ENCODE measurements at places on chromosomes 12 and 14.

DNA sequence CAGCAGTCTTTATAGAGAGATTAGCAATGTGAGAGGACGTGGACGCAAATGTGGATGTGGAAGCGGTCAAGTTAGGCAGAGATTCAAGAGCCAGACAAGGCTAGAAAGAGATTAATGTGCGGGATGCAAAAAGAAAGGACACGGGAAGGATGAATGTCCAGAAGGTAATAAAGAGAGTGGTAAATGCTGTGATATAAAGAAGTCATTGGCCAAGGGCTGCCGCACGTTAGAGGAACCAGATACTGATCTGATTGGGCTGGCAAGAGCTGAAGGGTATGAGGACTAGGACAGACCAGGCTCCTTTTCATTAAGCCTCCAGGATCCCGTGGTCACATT is 59.5 kb downstream of the DHRS2 start:
- no peak for DNase-seq

GRCh38 chr14:102965971-102966655 is 43.6 kb downstream of the AMN start:
- no peak for DNase-seq

DNA sequence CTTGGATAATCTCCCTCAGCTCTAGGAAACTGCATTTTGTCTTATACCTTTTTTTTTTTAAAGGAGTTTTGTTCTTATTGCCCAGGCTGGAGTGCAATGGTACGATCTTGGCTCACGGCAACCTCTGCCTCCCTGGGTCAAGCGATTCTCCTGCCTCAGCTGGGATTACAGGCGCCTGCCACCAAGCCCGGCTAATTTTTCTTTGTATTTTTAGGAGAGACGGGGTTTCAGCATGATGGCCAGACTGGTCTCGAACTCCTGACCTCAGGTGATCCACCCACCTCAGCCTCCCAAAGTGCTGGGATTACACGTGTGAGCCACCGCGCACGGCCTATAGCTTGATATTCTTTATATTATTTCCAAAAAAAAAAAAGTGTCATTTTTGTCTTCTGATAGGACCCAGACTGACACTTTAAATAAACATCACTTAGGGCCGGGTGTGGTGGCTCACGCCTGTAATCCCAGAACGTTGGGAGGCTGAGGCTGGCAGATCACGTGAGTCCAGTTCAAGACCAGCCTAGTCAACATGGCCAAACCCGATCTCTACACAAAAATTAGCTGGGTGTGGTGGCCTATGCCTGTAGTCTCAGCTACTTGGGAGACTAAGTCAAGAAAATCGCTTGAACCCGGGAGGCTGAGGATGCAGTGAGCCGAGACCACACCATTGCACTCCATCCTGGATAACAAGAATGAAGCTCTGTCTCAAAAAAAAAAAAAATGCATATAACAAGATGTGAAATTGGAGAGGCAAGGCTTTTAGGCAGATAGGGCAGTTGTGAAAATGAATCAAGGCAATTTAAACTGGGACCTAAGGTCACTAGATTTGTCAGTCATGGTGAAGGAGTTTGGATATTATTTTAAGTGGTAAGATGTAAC is 18.4 kb downstream of the SLC2A3 start:
- no peak for DNase-seq

DNA sequence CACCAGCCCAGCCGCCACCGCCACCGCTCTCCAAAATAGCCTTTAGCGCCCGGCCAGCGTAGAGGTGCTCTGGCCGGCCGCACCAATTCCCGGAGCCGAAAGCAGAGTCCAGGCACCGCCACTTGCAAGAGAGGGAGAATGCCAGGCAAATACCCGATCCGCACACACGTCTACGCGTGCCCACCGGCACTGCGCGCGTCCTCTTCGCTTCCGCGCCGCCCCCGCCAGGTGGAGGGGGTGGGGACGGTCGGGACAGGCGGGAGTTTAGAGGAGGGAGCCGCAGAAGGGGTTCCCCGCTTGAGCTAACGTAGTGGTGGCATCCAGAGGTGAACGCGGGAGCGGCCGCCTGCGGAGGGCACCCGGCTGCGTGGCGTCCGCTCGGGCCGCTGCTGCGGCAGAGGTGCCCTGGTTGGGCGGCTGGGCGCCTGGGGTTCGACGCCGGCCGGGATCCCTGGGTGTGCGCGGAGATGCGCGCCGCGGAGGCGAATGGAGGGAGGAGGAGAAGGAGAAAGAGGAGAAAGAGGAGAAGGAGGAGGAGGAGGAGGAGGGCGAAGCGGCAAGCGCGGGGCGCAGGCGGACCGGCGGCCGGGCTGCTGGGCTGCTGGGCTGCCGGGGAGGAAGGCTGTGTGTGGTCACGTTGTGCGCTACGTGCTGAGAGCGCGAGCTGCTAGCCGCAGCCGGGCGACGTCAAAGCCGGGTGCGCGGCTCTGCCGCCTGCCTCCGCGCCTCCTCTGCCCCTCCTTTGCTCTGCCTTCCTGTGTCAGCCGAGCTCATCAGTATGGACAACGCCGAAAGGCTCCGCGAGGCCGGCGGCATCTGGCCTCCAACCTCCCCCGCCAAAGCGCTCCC is at the start of gene MDGA2:
MDGA2 (minus strand) TSS at position 140 of the 849 bp plus-strand sequence.
- DNase-seq: peak; percentile 39

DNA sequence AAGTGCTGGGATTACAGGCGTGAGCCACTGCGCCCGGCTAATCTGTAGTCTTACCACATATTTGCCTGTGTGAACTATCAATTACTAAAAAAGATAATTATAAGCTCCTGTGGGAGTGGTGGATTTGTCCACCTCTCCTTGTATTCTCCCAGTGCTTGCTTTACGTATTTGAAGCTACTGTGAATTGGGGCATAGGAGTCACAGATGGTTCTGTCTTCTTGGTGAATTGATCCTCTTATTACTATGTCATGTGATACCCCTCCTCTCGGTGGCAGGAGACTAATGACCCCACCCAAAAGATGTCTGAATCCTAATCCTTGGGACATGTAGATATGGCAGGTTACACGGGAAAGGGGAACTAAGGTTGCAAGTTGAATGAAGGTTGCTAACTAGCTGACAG is 11.8 kb downstream of the GPR132 start:
- DNase-seq: no peak

- no peak for DNase-seq
Observed at GRCh38 chr14:88521818-88522217, 33.0 kb downstream of the PTPN21 start.

- no peak for DNase-seq
Observed at GRCh38 chr14:95906591-95906990, 30.0 kb downstream of the TUNAR start.

- peak; percentile 93 for DNase-seq
Observed at GRCh38 chr14:91891721-91892220, 24.4 kb upstream of the TC2N start.

GRCh38 chr12:108568338-108569154 is 6.2 kb downstream of the ISCU start:
- DNase-seq: no peak

- DNase-seq: no peak
Observed at GRCh38 chr14:20516921-20517320, 11.6 kb downstream of the RNASE10 start.

GRCh38 chr12:93245543-93245942 is 132.2 kb upstream of the NUDT4 start:
- no peak for DNase-seq

DNA sequence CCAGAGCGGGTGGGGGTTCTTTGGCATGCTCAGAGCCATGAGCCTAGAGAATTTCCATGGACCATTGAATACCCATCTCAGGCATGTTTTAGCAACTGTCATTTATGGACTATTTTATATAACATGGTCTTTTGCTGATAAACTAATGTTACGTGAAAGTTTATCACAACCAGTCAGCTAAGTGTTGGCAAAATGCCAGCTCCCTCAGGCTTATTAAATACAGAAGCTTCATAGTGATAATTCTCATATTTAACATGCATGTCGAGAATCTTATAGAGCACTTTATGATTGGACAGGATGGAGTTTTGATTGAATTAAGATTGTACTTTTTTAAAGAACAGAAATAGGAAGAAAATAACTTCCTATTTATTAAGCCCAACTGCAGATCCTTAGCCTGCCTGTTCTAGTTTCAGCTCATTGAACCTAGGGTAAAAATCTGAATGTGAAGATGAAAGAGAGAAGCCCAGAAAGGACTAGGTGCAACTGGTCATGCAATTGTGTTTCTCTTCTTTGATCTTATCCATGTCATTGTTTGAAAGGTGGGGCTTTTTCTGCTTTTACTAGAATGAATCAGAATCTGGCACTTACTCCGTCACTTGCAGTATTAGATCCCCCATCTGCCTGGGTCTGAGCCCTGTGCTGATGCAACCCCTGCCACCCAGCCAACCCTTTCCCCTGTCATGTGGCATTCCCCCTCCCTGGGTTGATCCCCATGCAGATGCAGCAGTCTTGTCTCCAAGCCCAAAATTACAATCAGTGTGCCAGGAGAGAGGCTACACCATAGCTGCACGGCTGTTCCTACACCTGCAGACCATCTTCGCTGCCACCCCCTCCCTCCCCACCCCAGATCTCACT is 134.6 kb upstream of the EVL start:
- no peak for DNase-seq

DNA sequence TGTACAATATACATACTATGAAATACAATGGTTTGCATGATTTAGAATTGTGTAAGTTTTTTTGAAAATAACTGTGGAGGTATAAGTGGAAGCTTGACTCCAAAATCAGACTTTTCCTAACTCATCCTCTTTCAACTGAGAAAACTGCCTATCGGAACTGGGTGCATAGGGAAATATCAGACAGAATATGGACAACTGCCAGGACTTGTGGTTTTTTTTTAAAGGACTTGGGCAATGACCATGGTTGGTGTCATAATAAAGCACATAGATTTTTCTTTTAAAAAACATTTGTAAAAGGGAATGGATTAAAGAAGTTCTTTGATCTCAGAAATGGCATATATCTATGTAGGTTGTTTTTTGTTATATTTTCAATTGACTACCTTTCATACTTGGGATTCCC is 53.3 kb upstream of the LRRK2 start:
- DNase-seq: no peak

GRCh38 chr14:59093902-59094301 is 94.6 kb upstream of the DAAM1 start:
- no peak for DNase-seq

GRCh38 chr14:105026802-105027563 is 6.1 kb upstream of the CDCA4 start:
- no peak for DNase-seq

GRCh38 chr12:76810671-76811419 is 46.9 kb downstream of the ZDHHC17 start:
- DNase-seq: peak; percentile 17

GRCh38 chr12:113932381-113933196 is 33.5 kb downstream of the RBM19 start:
- DNase-seq: peak; percentile 88

DNA sequence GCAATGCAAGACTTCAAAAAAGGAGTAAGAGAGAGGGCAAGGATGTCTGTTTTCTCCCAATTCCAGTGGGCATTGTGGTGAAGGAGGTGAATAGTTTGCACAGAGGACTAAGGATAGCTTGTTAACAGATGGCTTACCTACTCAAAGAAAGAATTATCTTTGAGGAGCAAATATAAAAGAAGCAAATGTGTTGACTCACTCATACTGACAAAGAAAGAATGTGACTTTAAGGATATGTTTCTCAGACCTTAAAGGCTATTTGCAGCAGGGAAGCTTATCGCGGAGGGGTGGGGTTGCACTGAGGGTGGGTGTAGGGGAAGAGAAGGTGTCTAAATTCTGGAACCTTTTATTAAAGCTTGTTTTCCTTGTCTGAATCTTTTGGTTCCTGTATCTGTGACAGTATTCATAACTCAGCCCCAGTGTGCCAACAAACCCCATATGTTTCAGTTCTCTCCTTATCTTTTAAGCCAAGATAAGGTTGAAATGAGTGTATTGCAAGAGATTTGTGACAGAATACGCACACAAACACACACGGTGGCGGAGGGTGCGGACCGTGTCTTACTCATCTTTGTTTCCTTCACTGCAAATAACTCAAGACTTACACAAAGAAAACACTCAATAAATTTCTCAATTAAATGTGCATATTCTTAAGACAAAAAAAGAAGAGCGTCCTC is 146.4 kb upstream of the ARID2 start:
- DNase-seq: no peak

- no peak for DNase-seq
Observed at GRCh38 chr12:49939707-49940106, 10.8 kb upstream of the AQP2 start.

DNA sequence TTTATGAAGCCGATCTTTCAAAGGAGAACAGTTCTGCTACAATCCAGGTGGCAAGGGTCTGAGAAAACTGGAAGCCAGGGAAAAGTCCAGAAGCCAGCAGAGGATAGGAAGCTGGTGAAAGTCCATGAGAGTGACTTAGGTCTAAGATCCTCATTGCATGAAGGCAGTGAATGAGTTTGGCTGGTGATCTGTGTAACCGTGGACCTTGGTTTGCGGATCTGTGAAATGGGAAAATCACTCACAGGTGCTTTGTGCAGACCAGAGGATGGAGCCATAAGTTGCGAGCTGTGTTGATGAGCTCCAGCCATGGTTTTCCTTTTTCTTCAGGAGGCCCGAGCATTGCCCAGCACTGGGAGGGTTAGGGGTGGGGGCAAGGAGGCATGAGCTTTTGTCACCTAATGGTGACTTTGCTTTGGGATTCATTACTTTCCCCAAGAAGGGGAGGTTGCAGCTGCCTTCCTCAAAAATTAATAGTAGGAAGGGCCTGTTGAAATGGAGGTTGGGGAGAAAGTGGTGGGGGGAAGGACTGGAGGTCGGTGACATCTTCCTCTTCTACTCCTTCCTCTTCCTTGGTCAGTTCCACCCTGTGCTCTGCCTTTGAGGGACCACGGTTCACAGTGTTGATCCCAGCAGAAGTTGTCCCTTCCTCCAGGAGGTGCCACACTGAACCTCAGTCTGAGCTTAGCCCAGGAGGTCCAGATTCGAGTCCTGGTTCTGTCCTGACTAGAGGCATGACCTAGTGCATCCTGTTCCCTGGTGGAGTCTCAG is 20.3 kb upstream of the SERPINA6 start:
- DNase-seq: no peak

DNA sequence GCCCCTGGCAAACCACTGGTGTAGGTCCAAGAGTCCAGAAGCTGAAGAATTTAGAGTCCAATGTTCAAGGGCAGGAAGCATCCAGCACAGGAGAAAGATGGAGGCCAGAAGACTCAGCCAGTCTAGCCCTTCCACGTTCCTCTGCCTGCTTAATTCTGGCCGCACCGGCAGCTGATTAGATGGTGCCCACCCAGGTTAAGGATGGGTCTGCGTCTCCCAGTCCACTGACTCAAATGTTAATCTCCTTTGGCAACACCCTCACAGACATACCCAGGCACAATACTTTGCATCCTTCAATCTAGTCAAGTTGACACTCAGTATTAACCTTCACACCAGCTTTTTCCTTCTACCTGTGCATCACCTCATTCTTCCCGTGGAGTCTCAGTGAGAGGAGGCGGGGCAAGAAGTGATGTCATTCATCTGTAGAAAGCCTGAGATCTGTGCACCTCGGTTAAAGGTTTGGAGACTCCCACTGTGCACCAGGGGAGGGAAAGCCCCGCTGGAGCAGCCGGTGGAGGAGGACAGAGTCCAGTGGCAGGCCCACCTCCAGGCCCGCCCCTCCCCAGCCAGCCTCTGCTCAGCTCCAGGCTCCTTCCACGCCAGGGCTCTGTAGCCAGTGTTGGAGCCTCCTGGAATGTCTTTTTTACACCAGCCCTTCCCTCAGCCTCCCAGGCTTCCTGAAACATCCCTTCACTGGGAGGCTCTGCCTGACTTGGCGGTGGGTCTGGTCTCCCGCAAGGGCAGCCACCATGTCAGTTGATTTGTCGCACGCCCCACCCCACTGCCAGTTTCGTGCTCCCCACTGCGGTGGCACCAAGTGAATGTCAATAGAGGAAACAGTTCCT is 80.1 kb upstream of the DYNC1H1 start:
- no peak for DNase-seq

- DNase-seq: no peak
Observed at GRCh38 chr12:128867466-128867865, 14.2 kb downstream of the GLT1D1 start.

- DNase-seq: no peak
Observed at GRCh38 chr12:39671898-39672875, 52.6 kb upstream of the ABCD2 start.

Measured in putamen (tissue), 1 donor.